ENCODE measurements at places on chromosomes 3 and 15.

DNA sequence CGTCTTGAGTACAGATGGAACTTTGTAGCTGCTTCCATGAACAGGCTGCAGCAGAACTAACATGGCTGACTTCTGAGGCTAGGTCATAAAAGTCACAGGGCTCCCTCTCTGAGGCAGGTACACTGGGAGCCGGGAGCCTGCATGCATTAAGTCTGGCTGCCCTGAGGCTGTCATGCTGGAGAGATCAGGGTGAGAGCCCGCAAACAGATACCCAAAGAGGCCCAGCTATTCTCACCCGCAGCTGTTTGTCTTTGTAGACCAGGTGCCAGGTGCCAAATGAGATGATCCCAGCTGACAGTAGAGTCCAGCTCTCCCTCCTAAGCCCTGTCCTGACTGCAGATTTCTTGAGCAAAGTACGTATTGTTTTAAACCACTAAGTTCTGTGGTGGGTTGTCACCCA lies 8.6 kb upstream of the SLCO3A1 start:
- no peak for DNase-seq

DNA sequence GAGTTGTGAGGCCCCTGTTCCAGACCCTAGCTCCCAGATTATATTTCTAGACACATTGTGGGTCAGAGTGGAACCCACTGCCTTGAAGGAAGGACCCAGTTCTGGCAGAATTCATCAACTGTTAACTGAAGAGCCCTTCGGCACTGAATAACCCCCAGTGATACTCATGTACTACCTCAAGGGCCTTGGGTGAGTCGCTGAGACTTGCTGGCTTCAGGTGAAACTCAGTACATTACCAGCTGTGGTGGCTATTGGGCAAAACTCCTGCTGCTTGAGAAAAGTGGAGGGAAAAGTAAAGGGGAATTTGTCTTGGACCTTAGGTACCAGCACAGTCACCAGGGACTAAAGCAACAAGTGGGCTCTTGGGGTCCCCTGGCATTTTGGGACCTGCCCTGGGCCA lies 394.9 kb upstream of the EPHA3 start:
- no peak for DNase-seq

DNA sequence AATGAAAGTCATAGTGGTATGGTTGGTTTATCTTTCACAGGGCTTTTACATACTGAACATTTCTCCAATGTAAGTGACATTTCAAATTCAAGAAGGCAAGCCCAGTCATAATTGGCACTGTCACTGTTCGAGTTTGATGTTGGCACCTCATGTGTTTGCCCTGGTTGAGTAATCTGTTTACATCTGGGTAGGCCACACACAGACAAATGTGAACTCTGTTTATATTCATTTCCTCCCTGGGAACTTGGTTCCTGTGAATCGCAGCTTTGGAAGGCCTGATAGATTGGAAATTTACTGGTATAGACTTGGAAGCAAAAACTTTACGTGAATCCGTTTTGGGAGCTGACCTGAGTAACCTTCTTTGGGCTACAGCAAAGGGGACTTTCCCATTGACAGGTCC lies 395.2 kb upstream of the AZI2 start:
- no peak for DNase-seq

DNA sequence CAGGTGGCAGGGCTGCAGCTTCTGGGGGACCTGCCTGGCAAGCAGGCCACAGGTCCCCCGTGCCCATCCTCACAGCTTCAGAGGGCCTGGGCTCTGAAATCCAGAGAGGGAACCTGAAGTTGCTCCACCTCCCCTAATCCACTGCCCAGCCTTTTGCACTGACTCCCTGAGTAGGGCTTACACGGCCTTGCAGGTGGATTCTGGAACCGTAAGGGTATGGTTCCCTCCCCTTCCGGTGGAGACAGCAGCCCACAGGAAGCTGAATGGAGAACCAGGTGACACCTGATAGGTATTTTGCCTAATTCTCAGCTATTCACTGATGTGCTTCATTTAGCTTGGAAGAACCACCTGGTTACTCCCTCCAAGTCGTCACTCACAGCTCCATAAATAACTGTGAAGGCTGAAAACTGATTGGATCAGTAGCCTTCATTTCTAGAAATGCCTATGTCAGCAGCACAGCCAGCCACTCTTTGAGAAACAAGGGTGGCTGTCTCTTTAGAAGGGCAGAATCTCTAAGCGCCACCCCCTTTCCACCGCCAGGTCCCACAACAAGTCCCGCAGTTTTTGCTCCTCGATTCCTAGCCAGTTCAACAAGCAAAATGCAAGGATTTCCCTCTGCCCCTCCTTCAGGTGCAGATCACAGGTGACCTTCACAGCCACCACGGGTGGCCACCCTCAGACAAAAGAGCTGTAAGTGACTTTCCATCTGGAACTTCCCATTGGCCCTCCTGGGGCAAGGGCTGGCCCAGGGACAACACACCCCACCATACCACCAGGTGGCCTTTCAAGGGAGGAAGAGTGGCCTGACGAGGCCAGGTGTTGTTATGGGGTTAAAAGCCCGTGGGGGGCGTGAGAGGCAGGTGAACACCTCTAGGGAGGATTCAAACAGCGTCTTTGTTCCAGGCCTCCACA lies 112.9 kb downstream of the SEC22A start:
- no peak for DNase-seq

DNA sequence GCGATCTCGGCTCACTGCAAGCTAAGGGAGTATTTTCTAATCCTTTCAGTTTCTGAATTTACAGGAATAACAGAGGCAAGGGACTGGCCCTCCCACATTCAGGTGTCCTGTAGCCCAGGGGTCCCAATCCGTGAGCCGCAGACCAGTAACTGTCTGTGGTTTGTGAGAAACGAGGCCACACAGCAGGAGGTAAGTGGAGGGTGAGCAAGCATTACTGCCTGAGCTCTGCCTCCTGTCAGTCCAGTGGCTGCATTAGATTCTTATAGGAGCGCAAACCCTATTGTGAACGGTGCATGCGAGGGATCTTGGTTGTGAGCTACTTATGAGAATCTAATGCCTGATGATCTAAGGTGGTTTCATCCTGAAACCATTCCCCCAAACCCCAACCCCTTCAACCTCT lies 5.0 kb upstream of the IL17RC start:
- DNase-seq = no peak

GRCh38 chr15:98666441-98666840 lies 18.1 kb downstream of the IGF1R start:
- no peak for DNase-seq

GRCh38 chr3:28267984-28268849 lies 26.8 kb downstream of the CMC1 start:
- DNase-seq = no peak

- DNase-seq = no peak
Observed at GRCh38 chr3:61452535-61453090, 108.8 kb upstream of the PTPRG start.
